ENCODE measurements at places on chromosomes 5 and 9.

DNA sequence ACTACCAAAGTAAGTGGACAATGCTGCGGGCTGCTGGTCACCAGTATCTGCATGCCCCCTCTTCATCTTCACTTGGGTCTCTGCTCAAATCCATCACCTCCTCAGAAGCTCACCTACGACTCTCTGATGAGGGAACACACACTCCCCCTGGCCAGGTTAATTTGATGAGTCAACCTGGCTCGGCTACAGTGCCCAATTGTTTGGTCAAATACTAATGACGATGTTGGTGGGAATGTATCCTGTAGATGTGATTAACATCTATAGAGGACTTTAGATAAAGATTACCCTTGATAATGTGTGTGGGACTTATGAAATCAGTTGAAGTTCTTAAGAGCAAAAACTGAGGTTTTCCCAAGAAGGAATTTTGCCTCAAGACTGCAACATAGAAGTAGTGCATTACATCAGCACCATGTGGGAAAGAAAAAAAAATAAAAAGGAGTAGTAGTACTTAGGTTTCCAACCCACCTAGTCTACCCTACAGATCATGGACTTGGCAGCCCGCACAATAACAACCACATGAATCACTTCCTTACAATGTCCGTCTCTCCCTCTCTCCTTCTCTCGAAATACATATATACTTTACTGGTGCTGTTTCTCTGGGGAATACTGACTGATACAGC is 467.3 kb downstream of the DNAH5 start:
- DNase-seq: no peak

GRCh38 chr5:132013711-132014110 is 2.3 kb upstream of the ACSL6 start:
- no peak for DNase-seq

DNA sequence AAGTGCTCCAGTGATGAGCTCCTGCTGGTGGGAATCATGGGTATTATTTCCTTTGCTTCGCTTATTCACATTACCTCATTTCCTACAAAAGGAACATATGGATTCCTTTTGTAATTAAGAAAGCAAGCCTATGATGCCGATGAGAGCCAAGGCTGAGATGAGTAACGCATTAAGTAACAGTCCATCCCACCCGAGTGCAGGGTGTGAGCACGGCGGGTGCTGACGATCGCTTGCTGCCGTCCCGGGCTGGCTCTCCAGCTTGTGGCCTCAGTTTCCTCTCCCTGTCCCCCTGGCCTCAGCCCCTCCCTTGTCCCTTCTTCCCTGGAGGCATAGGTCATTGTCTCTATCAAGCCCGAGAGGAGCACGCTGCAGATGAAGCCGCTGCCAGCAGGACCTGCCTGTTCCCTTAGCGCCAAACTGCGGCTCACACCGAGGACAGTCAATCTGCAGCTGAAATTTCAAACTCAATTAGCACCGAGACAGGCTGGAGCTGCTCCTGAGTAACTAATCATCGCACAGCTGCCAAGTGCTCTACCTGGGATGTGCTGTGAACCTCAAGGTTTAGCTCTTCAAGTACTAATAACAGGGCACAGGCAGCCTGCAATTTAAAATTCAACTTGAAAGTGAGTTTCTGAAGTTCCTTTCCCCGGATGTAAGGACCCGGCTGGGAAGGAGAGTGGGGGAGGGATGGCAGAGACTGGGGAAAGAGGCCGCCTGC is 115.2 kb upstream of the RAPGEF1 start:
- peak; percentile 97 for DNase-seq

- DNase-seq: no peak
These were observed 163.9 kb upstream of the RASA1 start for GRCh38 chr5:87103616-87104287.

DNA sequence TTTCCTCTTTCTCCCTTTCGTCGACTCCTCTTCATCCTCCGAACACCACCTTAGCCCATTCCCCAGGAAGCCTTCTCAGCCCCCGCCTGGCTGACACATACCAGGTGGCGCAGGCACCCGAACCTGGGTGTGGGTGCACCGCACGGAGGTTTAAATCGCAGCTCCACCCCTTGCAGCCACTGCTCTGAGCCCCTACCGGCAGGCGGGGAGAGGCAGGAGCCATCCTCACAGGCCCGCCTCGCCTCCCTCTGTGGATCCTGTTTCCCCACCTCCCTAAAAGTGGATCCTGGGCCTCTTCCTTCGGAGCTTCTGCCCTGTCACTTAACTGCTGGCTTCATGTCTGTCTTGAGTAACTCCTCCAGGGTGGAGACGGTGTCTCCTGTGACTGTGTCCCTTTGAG is 110.7 kb downstream of the OLFM1 start:
- DNase-seq: no peak

DNA sequence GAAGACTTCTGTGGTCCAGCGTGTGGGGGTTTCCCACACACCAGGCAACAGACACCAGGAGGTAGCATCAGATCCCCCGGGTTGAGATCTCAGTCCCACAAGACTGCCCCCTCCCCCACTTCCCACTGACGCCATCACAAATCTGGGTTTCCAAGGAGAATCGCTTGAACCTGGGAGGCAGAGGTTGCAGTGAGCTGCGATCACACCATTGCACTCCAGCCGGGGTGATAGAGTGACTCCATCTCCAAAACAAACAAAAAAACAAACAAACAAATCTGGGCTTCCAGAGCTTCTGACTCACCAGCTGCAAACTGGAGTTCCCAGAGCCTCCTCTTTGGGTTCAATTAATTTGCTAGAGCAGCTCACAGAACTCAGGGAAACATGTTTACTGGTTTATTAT is 4.7 kb upstream of the GBGT1 start:
- no peak for DNase-seq

GRCh38 chr5:38257308-38258041 is 884 bp upstream of the EGFLAM start:
- no peak for DNase-seq

DNA sequence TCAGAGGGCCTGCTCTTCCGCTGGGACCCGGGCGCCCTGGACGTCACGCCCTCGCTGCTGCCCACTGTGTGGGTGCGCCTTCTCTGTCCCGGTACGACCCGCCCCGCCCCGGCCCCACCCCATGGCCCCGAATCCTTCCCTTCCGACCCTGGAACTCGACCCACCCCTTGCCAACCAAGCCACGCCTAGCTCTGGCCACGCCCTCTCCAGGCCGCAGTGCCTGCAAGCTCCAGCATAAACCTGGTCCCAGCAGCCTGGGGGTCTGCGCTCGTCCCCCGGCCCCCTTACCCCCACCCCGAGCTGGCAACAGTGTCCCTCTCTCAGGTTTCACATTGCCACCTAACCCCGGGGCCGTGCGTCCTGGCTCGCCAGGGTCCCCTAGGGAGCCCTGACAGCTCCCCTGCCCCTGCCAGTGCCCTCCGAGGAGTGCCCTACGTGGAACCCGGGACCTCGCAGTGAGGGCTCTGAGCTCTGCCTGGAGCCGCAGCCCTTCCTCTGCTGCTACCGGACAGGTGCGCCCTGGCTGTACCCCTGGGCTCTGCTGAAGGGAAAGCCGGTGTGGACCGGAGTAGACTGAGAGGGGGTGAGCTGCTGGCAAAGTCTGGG is 3.4 kb downstream of the ADGRD2 start:
- no peak for DNase-seq

GRCh38 chr5:67966712-67967111 is 248.8 kb upstream of the PIK3R1 start:
- DNase-seq: no peak

GRCh38 chr9:114454652-114455051 is 50.6 kb downstream of the WHRN start:
- no peak for DNase-seq

GRCh38 chr9:38649731-38650363 is 29.5 kb upstream of the ANKRD18A start:
- DNase-seq: peak; percentile 33

DNA sequence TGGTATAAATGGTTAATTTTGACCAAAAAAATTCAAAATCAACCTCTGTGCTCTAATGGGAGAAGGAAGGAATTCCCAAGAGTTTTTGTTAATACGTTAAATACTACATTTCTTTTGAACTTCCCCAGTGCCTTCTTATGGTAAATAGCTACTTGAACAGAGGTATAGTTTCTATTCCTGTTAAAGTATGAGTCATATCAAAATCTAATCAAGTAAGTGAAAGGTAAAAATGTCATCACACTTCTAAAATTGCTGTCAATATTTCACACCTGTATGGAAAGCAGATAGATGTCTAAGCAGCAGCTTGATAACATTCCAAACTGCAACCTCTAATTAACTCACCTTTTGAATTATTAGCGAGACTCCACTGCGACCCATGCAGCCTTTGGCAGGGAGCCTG is 214.1 kb upstream of the MEF2C start:
- no peak for DNase-seq

DNA sequence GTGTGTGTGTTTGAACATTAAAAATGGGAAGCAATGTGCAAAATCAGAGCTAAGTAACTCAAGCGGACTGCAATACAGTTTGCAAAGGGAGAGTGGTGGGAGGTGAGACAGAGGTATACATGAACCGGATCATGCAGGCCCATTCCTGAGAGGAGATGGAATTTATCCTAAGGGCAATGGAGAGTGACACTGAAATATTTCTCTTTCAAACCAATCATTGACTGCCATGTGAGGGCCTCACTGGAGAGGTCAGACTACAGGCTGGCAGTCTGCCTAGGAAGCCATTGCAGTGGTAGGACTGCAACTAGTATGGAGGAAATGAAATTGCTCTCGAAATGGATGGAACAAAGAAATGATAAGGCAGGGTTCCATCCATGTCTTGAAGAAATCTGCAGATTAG is 34.8 kb downstream of the TNFSF15 start:
- no peak for DNase-seq

DNA sequence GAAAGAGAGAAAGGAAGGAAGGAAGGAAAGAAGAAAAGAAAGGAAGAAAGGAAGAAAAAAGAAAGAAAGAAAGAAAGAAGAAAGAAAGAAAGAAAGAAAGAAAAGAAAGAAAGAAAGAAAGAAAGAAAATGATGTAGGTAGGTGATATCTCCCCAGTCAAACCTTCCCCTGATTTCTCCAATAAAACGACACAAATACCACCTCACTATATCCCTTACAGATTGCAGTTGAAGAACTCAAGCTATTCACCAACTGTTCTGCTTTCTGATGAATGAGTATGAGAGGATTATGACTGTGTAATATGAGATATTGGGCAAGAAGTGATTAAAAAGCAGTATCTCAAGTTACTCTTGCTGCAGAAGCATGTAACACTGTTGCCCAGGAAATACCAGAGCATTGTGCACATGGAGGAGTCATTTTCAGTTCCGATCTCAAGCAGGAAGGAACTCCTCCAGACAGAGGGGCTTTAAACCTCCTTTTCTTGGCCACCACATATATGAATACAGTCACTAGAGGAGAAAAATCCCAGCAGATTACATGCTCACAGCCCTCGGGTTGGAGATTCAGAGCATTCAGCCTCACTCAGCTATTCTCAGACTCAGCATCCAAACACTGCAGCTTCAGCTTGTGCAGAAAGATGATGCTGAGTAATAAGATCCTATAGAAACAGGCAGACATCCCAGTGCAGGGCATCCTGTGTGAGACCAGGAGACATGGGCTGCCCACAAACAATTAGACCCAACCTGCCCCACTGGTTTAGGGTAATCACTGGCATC is 61.4 kb downstream of the UGCG start:
- peak; percentile 90 for DNase-seq

DNA sequence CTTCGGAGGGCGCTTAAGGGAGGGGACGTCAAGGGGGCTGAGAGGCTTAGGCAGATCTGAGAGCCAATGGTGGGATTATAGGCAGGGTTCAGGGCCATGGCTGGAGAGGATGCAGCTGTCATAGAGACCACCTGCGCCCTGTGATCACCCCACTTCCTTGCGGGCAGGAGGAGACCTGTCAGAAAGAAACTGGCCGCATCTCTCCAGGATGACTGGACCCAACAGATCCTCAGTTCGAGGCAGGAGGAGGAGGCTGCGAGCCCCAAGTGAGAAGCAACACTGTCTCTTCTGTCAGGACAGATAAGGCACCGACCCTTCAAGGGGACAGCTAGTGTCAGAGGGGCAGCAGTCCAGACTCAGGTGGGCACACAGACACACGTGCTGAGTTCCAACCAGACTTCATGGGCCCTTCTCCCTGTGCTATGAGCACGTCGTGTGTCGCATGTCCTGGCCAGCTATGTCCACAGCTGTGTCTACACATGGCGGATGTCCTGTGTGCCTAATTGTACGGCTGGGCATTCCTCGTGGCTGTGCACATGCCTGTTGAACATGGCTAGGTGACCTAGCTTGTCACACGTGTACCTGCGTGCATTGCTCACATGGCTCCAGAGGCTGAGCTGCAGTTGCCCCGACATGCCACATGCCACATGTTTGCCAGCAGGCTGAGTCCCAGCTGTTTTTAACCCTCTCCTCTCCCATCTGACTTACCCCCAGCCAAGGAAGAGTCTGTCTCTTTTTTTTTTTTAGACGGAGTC is 583 bp upstream of the AQP3 start:
- peak; percentile 56 for DNase-seq

DNA sequence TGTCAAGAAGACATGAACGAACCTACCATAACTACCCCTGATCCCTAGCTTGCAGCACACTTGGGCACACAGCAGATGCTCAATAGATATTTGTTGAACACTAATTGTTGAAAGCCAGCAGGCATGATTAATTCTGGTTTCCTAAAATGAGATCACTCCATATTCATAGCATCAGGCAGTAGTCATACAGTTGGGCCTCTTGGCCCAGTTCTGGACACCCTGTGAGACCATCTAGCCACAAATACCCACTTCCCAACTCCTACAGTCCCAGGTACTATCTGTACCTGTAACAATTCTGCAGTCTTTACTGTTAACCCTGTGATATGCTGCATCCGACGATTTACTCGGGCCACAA is 24.2 kb downstream of the P4HA2 start:
- DNase-seq: no peak

GRCh38 chr5:61301341-61302199 is 30.5 kb upstream of the ZSWIM6 start:
- no peak for DNase-seq

GRCh38 chr9:32698706-32699277 is 63.3 kb upstream of the TAF1L start:
- no peak for DNase-seq

GRCh38 chr5:57770039-57770438 is 287.4 kb upstream of the ACTBL2 start:
- DNase-seq: no peak

GRCh38 chr5:146336197-146336596 is 2.4 kb upstream of the POU4F3 start:
- DNase-seq: no peak

All from NCI-H2171 treated with DMSO at 0.1 percent for 48 hours (cell line).